ENCODE measurements at places on chromosomes 3 and 15.

DNA sequence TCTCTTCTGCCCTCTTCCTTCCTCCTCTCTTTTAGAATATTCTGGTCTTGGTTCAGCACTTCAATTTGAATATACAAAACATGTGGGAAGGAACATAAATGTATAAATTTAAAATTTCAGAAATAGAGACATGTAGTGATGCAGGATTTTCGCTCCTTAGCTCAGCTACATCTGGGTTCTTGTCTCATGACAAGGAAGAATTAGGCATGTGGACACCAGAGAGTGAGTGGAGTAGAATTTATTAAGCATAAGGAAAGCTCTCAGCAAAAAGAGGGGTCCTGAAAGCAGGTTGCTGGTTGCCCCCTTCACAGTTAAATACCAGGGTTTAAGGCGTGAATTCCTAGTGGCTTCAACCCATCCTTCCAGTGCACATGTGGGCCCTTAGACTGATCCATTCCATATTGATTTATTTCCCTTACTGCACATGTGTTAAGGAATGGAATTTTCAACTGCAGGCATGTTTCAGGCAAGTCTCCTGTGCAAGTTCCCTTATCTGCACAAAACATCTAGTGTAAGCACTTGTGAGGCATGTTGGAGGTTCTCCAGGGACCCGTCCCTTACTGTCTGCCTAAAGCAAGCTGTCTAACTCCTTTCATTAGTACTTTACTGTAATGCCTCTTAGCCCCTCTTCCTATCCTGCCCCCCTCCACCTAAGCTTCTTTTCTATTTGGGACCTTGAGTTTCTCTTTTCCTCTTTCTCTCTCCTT is 133.2 kb upstream of the STRIT1 start:
- no peak for DNase-seq

GRCh38 chr3:173214576-173214975 is 73.5 kb upstream of the SPATA16 start:
- no peak for DNase-seq

GRCh38 chr3:188830893-188831292 is 340.9 kb upstream of the TPRG1 start:
- DNase-seq, result no peak

DNA sequence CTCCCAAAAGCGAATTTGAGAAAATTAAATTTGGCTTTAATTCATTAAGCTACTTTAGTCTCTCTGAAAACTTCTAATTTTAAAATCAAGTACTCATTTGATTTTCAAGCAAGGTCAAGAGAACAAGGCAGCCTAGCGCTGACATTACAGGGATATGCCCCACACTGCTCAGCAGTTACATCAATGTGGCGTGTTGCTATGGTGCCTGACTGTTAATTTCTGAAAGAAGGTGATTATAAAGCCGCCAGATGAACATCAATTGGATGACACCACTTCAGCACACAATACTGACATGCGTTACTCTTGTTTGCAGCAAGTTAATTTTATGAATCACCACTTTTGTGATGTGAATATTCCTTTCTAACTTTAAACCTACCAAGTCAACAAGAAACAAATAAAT is 284.4 kb downstream of the FOXP1 start:
- DNase-seq, result no peak

- no peak for DNase-seq
These were observed 336.8 kb upstream of the MCTP2 start for GRCh38 chr15:93894438-93895036.

DNA sequence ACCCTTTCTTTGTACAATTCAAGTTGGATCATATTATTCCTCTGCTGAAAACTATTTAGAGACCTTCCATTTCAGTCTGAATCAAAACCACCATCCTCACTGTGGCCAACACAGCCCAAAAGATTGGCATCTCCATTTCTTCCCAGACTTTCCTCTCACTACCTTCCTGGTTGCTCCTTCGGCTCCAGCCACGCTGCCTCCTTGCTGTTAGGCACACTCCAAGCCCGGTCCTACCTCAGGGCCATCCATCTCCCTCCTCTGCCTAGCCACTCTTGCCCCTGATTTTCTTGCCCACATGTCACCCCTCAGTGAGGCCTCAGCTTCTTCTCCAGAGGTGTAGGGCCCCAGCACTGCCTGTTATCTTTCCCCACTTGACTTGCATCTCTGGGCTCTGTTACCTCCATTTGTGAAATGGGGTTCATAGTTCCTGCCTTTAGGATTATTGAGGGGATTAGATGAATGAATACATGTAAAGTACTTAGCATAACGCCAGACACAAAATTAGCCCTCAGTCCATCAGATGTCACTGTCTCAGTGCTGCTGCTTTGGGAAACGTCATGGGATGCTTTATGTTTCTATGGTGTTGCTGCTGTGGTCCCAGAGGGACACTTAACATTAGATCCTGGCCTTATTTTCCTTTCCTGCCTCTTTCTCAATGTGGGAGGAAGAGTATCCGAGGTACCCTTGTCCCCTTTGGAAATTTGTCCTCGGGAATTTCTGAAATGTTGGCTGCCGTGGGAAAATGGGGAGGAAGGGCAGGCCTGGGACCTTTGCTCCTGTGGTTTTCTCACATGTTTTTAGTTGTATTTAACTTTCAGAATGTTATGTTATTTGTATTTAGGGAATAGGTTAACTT is 31.3 kb downstream of the SNRK start:
- DNase-seq, result no peak

GRCh38 chr3:97935842-97936241 is 36.4 kb downstream of the RIOX2 start:
- no peak for DNase-seq

DNA sequence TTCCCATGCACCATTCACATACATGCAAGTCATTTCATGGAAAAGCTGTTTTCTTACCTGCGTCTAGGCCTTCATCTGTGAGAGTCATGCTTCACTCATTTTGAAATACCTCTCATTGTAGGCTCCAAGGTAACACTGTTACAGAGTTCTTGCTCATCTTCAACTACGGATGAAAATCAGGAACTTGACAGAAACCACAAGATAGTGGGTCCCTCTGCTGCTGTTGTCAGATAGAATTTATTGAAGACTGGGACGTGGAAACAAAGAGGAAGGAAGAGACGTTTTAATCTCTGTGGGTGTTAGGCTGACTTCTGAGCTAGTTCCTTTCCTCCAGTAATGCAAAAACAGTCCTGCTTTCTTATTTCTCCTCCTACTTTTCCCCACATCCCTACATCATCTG is at the start of gene P2RY14:
Gene P2RY14 (minus strand): TSS at position 313 of the 400 bp plus-strand sequence. CDS start 64,226 bp downstream, outside the sequence.
- no peak for DNase-seq

GRCh38 chr15:36428102-36428845 is 151.2 kb upstream of the CDIN1 start:
- no peak for DNase-seq

- DNase-seq, result no peak
These were observed 54.0 kb upstream of the SKOR1 start for GRCh38 chr15:67771189-67771800.

GRCh38 chr3:81622395-81622794 is 139.1 kb downstream of the GBE1 start:
- DNase-seq, result no peak

DNA sequence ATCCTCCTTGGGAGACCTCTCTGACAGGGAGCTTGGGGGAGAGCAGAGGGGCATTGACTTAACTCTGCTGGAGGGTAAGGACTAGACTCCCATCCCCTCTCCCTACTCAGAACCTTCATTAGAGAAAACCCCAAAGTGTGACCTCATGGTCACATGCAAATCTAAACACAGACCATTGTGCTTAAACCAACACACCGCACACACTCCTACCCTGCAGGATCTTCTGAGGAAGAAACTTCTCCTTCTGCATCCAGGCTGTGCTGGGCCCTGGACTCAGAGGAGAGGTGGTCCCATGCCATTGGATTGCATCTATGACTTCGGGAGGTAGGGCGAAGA is 805 bp upstream of the PARP16 start:
- no peak for DNase-seq

- DNase-seq, result no peak
These were observed 874 bp upstream of the ERC2 start for GRCh38 chr3:56469141-56469540.

GRCh38 chr3:160498202-160498601 is 48.6 kb upstream of the TRIM59 start:
- DNase-seq, result no peak

- DNase-seq, result no peak
These were observed 21.7 kb upstream of the SFMBT1 start for GRCh38 chr3:53067567-53067966.

DNA sequence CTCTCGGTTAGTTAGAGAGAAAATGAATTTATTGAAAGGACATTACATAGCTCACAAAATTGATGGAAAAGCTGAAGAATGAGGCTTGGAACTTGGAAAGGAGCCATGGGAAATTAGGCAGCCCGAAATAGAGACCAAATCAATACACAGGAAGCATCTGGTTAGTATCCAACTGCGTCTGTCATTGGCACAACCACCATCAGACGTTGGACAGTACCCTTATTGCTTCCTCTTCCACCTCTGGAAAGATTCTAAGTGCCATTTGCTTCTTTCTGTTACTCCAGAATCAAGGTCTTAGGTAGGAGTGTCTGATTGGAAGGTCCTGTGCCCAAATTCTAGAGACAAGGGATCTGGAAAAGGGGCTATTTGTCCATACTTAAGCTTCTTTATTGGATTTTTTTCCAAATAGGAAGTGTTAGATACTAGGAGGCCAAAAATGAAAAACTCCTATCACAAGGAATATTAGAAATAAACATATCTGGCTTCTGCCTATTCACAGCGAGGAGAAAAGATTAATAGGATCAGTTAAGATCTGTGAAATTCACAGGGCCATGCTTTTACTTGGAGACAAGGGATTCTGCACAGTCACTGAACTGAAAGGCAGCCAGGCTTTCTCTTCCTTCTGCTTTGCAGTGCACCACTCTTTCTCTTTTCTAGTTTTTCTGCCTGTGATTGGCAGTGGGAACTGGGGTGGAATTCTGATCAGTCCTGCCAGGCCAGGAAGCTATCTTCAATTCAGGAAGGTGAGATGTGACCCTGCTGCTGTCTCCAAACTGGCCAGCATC is 10.7 kb upstream of the HACD2 start:
- DNase-seq, result no peak

GRCh38 chr3:106176734-106177133 is 307.9 kb upstream of the CBLB start:
- DNase-seq, result no peak

DNA sequence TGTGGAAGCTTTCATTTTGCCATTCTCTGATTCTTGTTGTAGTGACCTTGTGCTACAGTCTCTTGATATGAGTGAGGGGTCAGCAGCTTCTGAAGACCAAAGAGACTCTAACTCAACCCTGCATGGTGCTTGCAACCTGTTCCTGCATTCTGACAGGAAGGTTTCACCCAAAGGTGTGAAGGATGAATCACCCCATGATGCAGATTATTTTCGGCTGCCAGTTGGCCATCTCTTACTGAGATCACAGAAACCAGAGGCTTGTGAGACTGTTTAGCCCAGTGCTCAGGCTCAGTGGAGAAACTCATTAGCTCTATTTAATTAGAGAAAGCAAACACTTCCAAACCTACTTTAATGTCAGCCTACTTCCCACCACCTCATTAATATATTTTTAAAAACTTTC is 29.2 kb upstream of the TPRG1 start:
- DNase-seq, result no peak

GRCh38 chr15:100275641-100276040 is 66.1 kb downstream of the ADAMTS17 start:
- DNase-seq, result no peak

GRCh38 chr15:67521783-67522568 is 1.0 kb downstream of the C15orf61 start:
- no peak for DNase-seq

- no peak for DNase-seq
These were observed 24.4 kb upstream of the SLC24A5 start for GRCh38 chr15:48096355-48096786.
